ENCODE measurements at places on chromosomes 5 and 9. TPM values are rescaled to one million over a fixed set of nuclear protein-coding genes. Genes with fewer than 3 reads are reported as not detected.

Gene C9orf50
- not detected for total RNA-seq

DNA sequence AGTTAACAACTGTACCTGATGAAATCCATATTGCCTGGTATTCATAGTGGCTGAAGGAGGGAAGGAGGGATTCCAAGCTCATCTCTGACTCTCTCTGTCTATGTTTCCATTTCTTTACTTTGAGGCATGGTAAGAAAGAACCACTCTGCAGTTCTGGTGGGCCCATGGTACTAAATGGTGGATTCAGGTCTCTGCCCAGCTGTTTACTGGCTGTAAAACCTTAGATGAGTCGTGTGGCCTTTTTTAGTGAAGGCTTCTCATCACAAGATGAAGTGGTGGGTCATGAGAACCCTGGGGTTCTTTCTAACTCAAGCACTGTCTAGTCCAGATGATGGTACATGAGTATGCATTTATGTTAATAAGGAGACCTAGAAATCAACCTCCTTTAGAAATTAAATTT, 49.7 kb downstream of the ZNF366 start:
- no peak for DNase-seq

- no peak for DNase-seq
Observed at GRCh38 chr5:7529880-7530279, 133.9 kb downstream of the ADCY2 start.

GRCh38 chr9:79969393-79970145, 397.8 kb downstream of the TLE4 start:
- no peak for DNase-seq

DNA sequence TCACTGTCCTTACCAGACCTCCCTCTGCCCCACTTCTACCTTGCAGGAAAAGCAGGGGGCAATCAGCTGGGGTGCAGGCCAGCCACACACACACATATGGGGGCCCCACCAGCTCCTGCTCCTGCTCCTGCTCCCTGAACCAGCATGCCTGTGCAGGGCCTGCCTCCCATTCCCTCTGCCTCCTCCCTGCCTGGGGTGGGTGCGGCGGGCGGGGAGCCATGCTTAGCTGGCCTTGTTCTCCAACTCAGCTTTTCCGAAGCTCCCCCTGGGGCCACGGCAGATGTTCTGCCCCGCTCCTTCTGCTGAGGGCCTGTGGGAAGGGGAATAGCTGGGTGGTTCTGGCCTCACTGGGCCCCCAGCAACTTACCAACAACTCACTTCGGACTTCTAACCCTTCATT, 89.8 kb downstream of the ZNF354C start:
- peak; percentile 46 for DNase-seq

Measured in right cardiac atrium (tissue), 5 donors.